ENCODE measurements at places on chromosomes 2 and 18.

DNA sequence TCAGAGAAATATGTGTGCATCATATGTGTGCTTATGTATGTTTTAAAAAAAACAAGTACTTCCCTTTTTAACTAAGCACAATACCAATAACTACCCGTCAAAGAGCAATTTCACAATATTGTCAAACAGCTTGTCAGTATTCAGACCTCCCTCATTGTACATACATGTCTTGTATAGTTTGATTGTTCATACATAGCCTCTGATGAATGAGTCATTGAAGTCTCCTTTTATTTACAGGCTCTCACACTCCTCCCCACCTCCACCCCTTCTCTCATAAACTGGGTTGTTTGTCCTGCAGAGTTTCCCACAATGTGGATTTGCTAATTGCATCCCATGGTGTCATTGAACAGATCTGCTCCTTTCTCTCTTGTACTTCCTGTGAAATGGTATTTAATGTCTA, 132.8 kb upstream of the L3MBTL4 start:
- DNase-seq = no peak

DNA sequence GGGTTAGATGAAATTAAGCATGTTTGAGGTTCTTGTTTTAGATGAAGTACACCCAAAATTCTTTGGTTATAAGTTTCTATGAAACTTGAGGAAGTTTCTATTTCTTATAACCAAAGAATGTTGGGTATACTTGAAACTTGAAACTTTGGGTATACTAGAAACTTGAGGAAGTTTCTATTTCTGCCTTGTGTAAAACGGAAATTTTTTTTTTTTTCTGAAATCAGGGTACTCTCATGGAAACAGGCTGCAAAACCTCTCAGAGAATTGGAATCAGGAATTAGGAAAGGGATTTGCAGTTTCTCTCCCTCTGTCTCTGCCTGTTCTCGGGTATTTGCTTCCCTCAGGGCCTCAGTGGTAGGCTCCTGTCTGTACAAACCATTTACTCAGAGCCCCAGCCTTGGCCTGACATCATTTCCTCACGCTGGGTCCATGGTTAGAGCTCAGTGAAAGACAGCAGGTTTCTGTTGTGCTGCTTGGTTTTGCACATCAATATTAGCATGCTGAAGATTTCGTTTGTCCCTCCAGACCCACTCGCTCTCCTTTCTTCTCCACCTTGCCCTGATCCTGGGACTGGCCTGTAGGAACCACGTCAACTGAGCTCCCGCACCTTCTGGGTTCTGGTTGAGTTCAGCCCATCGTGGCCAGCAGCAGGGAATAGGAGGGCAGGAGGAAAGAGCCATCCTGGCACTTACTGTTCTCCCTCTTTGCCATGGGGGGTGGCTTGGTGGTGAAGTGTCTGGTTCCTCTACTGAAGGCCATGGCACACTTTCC, 106.4 kb downstream of the POLR1A start:
- no peak for DNase-seq

DNA sequence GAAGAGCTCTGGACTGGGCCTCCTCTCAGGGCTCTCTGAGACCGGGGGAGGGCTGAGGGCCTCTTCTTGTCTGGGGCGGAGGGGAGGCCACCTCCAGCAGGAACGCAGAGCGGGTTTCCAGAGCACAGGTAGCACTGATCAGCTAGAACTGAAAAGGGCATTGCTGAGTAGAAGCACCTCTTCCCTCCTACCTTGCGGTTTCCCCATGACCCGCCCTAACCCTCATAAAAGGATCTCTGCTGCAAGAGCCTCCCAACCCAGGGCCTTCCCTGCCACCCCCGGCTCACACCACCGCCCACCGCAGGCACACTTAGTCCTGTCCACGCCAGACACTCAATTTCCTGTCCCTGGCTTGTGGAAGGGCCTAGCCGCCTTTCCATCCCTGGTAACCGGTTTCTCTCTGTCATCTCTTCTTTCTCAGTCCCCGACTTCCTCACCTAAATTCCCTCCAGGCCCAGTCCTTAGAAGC, 966 bp downstream of the ADCY3 start:
- DNase-seq = no peak

DNA sequence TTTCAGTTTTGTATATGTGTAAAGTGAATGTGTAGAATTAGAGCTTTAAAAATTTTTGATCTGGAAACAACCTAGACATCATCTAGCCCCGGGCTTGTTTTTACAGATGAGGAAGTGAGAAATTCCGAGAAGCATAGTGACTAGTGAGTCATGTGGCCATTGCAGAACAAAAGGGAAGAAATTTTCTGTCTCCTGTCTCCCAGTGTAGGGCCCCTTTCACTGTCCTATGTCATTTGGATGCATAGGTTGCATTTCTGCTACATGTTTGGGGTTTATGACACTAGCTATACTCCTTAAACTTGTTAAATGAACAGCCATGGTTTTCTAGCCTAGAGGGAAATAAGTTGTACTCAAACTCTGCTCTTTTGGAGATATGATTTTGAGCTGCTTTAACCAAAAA, 84.6 kb downstream of the PLCL1 start:
- DNase-seq = no peak
